GF-D8 (cell line): ENCODE measurements at places on chromosomes 1 and 21.

GRCh38 chr1:13512472-13512871 lies 1.3 kb downstream of the LRRC38 start:
- DNase-seq, result no peak

- DNase-seq, result no peak
Observed at GRCh38 chr1:85330711-85331290, 54.4 kb upstream of the BCL10 start.

DNA sequence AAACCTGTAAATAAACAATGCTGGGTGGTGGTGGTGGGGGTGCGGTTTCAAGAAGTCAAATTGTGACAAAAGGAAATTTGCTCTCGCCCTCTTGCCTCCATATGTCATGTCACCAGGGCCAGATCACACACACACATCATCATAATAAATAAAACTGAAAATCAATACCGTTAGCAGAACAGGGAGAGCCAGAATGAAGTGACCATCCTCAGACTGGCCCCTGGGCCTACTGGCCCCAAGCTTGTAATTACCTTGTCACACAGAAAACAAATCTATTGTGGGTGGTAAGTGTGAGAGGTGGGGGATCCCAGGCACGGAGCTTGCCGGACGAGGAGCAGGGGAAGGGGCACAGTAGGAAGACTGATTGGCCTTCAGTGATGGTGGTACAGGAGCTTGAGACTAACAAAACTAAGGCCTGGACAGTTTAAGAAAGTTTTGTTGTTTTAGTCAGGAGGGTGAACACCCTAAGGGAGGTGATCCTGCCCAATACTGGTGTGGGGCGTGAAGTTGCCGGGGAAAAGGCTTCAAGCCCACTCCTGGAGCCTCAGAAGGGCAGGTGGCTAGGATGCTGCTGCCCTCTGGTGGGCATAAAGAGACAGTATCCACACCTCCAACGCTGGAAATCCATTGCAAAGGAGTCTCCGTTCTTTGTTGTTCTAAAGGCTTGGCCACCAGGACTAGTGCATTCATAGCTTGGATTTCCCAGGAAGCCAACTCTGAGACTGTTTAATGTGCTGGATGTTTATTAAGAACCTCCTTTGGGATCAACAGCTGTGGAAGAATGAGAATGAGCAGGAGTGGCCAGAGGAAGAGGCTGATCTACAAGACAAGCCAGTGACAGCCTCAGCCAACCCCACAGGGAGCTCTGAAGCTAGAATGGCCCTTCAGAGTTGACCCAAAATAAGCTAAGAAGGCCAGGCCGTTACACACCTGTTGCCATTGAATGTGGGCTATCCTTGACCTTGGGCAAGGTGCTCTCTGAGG lies 8.1 kb upstream of the C1orf216 start:
- no peak for DNase-seq

- DNase-seq, result no peak
Observed at GRCh38 chr1:221241157-221241556, 361.9 kb downstream of the HLX start.

GRCh38 chr1:171730052-171730451 lies 11.8 kb downstream of the VAMP4 start:
- no peak for DNase-seq
